ENCODE measurements at places on chromosomes 1 and 21. TPM values are rescaled to one million over a fixed set of nuclear protein-coding genes. Genes with fewer than 3 reads are reported as not detected.
A peak's percentile ranks its signal among the peaks of the same experiment; 100 is the strongest.

DNA sequence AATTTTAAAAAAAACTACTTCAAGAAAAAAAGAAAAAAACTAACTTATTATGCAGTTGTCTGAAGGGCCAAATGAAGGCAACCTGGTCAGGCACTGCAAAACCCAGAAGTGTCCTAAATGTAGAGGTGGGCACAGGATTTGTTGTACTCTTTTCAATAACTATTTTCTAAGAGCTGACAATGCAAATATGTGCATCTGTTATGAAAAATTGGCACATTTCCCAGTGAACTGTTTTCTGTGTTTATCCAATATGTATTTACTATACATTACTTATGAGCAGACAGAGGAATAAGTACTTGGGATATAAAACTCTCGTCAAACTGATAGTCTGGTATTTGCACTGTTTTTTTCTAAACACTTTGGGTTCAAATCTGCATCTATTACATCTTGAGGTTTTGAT is 188.0 kb upstream of the C21orf91 start:
- no peak for DNase-seq

The C1orf94 gene
- total RNA-seq = not detected

DNA sequence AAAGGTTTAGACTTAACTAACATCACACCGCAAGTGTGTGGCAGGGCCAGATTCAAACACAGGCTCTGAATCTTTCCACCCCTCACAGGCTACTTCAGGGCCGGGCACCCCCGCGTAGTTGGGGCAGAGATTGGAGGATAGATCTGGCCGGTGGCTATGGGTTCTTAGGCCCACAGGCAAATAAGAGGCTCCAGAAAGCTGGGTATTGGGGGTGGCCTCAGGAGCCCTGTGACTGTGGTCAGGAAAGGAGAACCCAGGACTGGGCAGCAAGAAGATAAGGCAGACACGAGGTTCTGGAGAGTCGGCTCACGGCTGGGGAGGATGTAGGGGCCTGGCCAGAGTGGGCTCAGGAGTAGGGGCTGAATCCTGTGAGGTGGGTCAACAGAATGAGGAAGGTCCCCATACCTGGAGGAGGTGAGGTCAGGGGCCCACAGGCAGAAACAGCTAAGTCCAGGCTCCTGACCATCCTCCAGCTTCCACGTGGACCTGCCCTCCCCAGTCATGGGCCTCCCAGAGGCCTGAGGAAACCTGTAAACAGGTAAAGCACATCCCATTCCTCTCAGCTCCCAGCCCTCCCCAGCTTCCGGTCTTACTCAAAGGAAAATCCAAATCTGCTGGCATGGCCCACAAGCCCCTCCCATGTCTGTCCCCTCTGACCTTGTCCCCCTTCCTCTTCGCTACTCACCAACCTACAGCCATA is 306.2 kb downstream of the MATN1 start:
- no peak for DNase-seq

The C1orf216 gene
- total RNA-seq = 7.4 TPM

The DDAH1 gene
- 73.1 TPM for total RNA-seq

- DNase-seq = no peak
Measured at GRCh38 chr1:244971552-244972216, 107.3 kb upstream of the HNRNPU start.

The ETNK2 gene
- total RNA-seq = 33.3 TPM

The SLC9C2 gene
- 0.72 TPM for total RNA-seq

DNA sequence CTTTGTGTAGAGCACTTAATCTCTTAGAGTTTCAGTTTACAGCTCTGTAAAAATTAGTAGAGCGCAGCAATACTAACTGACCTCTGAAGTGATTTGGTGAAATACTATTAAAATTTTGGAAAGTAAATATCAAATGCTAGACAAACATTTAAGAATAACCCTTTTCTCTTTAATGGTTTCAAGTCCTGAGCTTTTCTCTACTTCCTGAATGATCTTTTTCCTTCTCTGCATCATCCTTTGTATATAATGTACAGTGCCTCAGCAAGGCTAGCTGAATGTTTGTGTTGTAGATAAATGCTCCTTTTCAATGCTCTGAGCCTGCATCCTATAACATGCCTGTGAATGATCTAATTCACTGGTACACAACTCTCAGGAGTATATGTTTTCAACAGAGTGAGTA is 272.9 kb downstream of the ADGRL2 start:
- no peak for DNase-seq

DNA sequence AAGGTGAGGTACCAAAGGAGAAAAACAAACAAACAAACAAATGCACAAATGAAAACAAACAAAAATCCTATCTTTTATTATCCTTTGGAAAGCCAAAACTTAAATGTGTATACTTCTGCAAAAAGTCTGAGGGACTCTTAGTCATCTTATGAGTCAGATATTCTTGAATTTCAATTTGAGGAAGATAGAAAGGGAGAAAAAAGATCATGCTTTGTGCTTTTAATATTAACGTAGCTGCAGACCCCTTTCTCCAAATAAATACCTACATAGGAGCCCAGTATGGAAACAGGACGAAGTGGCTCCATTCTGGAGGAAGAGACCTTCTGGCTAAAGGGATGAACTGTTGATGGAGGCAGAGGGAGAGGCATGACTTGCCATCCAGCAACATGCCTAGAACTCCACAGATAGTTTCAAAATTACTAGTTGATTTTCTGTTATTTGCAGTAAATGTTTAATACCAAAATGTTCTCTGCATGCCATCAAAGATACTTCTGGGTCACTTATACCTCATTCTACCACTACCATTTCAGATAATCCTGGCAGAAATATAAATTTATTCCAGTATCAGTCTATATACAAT is 25.4 kb downstream of the NUP210L start:
- no peak for DNase-seq

DNA sequence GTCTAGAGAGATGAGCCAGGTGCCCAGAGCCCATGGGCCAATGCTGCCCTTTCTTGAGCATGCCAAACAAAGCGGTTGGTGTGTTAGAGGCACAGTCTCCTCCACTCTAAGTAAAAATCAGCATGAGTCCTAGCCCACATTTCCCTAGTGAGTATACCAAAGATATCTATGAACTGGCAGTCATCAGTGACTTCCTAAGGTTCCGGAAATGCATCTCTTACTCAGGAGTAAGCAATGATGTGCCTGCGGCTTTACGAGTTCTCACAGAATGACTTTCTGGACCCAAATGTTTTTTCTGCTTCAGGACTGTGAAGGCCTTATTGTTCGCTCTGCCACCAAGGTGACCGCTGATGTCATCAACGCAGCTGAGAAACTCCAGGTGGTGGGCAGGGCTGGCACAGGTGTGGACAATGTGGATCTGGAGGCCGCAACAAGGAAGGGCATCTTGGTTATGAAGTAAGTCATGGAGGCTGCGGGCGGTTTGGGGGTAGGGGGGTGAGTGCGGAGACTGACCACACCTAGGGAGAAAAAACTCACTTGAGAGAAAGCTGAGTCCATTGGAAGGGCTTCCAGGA is 9.2 kb downstream of the PHGDH start:
- no peak for DNase-seq

The CPT2 gene
- 24.2 TPM for total RNA-seq

- no peak for DNase-seq
Measured at GRCh38 chr1:179883040-179883744, 1.1 kb downstream of the TOR1AIP1 start.

GRCh38 chr1:107171333-107171732 is 30.5 kb downstream of the NTNG1 start:
- DNase-seq = no peak

DNA sequence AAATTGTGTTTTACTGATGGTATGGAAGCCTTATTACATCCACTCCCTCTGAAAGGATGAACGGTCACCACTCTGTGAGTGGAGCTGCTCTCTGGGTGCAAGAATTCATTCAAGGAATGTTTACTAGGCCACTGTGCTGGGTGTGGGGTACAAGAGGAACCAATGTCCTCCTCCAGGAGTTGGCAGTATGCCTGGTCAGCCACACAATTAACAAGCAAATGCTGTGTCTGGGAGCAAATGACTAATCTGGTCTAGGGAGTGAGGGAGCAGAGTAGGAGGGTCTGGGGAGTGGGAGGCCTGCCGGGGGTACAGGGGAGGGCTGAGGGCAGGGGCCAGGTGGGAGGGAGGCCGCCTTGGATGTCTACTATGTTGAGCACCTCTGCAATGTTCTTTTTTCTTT is 27.2 kb upstream of the TDRD10 start:
- peak; percentile 71 for DNase-seq

DNA sequence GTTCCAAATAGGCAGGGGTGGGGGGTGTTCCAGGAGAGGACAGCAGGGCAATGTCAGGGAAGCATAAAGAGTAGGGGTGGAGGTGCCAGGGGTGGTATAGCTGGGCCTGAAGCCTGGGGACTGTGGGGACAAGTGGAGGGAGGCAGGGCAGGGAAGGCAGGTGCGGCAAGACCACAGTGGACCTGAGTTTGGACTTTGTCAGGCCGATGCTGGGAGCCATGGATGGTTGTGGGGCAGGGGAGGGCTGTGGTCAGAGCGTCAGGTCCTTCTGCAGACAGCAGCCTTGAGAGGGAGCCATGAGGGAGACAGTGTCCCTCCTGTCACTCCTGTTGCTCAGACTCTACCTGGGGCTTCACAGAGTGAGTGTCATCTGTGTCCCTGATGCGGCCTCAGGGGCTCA is 320.3 kb downstream of the PTPRU start:
- no peak for DNase-seq

DNA sequence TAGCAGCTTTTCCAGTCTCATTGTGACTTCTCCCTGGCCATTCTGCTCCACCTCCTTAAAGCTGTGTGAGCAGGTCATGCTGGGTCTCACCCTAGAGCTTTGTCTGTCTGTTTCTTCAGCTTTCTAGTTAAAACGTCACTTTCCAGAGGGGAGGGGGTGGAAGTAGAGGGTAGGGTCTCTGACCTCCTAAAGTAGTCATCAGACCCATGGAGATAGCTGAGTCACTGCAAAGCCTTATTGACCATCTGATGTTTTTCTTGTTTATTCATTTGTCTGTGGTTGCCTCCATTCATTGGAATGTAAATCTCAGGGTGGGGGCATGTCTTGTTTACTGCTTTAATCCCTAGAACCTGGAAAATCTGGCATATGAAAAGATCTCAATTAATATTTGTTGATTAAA is 52.7 kb downstream of the ELF3 start:
- DNase-seq = no peak

DNA sequence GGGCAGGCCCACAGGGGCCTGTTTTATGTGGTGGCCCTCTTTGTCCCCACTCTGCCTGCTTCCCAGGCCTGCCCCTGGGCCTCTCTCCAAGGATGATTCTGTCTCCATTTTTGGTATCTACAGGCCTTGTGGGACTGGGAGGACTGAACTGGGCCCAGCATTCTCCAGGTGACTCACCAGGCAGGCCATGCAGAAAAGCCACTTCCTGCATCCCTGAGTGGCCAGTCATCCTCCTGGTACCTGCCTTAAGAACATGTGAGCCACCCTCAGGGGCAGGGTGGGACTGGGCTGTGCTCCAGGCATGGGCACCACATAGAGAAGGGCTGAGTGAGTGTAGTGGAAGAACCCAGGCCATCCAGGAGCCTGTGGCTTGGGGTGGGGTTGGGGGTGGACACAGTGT is 20.0 kb upstream of the BCAR3 start:
- no peak for DNase-seq

- no peak for DNase-seq
Measured at GRCh38 chr21:44329971-44330681, 9.1 kb downstream of the CFAP410 start.

The OR2M3 gene
- not detected for total RNA-seq

DNA sequence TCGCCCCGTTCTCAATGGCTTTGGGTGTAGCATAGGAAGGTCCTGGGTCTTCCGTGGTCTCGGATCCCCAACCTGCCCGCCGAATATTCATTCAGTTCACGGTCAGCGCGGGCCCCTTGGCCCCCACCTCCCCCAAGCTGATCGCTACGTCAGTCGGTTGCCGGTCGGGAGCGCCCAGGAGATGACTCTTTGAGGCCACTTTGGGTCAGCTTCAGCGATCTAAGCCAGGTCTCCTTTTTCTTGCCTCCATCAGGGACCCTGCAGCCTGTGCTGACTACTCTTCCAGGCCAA is 12.8 kb downstream of the HLX start:
- no peak for DNase-seq

The LRRC71 gene
- total RNA-seq = 0.50 TPM

The C2CD4D gene
- 0.57 TPM for total RNA-seq

The FCRL1 gene
- total RNA-seq = 5.7 TPM

DNA sequence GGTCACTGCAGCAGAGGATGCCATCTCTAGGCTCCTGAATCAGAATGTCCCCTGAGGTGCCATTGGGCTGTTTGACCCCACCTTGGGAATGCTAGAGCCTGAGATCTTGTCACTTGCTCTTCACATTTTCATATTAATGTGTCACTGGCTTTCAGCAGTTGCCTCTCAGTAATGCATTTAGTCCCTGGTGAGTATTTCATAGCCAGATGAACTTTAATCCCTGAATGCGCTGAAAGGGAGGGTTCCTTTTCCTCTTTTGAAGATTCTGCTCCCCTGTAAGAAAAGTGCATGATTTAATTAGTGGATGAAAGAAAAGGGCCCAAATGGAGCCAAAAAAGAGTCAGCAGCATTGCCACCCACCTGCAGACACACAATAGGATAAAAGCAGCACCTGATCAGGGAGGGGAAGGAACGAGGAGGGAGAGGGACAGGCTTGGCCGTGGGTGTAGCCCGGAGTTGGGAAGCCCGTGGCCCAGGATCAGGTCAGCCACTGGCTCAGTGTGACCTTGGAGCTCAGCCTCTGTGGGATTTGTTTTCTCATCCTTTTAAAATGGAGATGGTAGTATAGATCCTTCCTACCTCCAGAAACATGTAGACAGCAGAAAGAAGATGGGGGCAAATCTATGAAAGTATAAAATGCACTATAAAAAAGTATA is 31.1 kb downstream of the ROR1 start:
- no peak for DNase-seq

The RNASEL gene
- 12.1 TPM for total RNA-seq

- no peak for DNase-seq
Measured at GRCh38 chr1:96361271-96361856, 360.2 kb upstream of the PTBP2 start.

DNA sequence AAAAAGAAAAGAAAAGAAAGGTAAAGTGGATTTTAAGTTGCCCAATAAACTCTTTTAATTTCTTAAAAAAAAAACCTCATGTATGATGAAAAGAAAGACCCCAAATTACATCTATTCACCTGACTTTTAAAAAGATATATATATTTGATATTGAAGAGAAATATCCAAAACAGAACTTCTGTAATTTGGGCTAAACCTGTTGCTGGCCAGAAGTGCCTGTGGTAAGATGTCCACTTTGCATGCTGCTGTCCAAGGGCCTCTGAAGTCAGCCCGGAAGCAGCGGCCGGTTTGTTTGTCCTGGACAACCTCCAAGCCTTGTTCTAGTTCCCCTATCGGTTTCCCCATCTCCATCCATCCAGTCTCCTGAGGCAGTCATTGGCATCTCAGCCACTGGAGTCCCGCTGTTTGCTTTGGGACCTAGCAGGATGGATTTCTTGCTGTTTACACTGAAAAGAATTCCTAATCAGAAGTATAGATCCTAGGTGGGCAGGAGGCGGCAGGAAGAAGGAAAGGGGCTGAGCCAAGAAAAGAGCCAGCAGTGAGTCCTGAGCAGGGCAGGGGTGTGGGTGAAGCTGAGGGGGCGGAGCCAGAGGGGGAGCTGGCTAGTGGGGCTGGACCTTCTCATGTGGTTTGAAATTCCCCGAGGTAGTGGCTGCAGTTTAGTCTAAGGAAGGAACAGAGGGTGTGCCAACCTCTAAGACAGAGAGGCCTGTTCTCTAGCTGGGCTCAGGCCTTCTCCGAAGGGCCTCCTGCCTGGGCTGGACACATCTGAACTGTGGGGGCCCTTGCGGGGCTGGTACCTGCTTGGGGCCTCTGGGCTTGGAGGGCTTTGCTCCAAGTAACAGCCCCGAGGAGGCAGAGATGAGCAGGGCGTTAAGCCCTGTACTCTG is 3.3 kb downstream of the NCMAP start:
- peak; percentile 87 for DNase-seq

The ZFP69 gene
- total RNA-seq = 2.9 TPM

Measured in kidney (tissue), 22 donors.